ENCODE measurements at places on chromosomes 5 and 9. TPM values are rescaled to one million over a fixed set of nuclear protein-coding genes. Genes with fewer than 3 reads are reported as not detected.

Gene IFNA21
- polyA plus RNA-seq = not detected

Gene APBA1
- 0.27 TPM for polyA plus RNA-seq

DNA sequence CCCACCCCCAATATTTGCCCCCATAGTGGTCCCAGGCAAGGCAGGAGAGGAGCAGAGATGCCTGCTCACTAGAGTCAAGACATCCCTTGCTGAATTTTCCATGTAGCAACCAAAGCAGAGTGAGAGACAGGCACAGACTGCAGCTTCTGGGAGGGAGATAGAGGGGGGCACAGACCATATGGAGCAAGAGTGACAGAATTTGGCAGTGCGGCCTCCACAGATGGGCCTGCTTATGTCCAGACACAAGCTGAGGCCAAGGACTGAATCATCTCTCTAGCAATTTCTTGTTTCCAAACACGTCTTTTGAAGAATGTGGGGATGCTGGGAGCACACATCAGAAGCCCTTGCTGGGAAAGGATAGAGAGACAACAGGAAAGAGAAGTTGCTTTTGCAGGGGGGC lies 53.0 kb upstream of the ALDH1B1 start:
- no peak for DNase-seq

- no peak for DNase-seq
Measured at GRCh38 chr9:26535151-26535550, 357.5 kb downstream of the CAAP1 start.

DNA sequence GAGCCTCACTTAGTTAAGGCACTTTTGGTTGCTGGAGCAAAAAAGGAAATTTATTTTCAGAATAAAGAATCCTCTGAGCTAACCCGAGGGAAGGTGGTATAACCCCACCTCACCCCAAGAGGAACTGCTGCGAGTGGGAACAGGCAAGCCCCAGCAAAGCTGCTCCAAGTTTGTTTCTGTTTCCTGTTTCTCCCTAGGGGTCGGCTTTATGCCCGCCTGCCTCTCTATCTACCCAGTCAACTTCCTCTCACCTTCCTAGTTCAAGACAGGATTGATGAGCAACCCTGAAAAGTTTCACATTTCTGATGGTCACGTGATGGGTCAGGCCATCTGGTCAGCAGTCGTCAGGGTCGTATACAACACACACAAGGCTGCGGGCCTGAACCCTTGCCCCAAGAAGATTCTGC lies 31.1 kb downstream of the TRIO start:
- DNase-seq = peak; percentile 42

DNA sequence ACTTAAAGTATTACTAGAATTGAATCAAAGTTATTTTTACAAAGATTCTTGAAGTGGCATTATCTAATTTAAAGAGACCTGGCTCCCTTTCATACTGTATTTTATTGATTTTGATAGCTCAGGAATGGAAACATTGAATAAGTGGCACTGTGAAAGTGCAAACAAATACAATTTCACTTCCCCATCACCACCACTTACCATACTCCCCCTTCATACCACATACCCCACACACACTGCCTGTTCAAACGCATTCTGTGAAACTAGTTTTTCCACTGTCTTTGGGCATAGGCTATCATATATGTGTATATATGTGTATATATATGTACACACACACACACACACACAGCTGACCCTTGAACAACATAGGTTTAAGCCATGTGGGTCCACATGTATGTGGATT lies 62.1 kb upstream of the ATG10 start:
- no peak for DNase-seq

GRCh38 chr9:89525446-89526374 lies 27.8 kb upstream of the SEMA4D start:
- DNase-seq = peak; percentile 70

- DNase-seq = no peak
Measured at GRCh38 chr5:6585168-6585567, 47.7 kb downstream of the NSUN2 start.

GRCh38 chr9:87898151-87898550 lies 15.5 kb downstream of the SPATA31E1 start:
- DNase-seq = no peak

DNA sequence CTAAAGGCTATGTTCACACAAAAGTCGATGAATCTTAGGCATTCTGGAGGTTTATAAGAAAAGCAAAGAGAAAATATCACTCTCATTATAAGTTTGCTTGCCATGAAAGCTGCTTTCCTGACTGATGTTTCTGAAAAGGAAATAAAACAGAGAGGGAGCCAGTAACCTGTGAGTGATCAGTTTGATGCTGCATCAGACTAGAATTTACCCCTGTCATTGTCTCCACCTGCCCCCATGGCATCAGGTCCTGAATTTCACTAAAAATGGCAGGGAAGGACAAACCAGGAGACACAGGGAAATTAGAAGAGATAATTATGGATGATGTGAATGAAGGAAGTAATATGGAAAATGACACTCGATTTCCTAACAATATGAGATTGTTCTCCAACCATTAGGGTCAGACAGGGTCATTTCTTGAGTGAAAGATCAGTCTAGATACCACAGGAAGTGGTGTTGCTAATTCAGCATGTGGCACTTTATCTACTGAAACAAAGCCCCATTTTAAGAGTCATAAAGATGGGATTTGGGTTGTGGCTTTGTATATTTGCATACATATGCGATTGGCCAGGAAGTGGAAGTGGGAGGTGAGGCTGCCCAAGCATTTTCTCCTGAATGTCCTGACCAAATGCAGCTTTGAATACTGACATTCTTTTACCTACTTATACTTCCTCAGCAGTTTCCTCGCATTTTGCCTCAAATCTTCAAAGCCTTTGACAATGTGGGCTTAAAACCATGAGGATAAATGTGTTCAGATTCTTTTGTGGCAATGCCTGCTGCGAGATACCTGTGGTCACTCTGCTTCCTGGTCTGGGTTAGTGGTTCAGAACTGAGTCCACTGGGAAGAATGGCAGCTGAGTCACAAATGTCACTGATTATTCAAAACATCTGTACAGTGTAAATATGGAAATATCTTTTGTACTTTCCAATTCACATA lies 29.7 kb downstream of the MEGF10 start:
- DNase-seq = peak; percentile 9

DNA sequence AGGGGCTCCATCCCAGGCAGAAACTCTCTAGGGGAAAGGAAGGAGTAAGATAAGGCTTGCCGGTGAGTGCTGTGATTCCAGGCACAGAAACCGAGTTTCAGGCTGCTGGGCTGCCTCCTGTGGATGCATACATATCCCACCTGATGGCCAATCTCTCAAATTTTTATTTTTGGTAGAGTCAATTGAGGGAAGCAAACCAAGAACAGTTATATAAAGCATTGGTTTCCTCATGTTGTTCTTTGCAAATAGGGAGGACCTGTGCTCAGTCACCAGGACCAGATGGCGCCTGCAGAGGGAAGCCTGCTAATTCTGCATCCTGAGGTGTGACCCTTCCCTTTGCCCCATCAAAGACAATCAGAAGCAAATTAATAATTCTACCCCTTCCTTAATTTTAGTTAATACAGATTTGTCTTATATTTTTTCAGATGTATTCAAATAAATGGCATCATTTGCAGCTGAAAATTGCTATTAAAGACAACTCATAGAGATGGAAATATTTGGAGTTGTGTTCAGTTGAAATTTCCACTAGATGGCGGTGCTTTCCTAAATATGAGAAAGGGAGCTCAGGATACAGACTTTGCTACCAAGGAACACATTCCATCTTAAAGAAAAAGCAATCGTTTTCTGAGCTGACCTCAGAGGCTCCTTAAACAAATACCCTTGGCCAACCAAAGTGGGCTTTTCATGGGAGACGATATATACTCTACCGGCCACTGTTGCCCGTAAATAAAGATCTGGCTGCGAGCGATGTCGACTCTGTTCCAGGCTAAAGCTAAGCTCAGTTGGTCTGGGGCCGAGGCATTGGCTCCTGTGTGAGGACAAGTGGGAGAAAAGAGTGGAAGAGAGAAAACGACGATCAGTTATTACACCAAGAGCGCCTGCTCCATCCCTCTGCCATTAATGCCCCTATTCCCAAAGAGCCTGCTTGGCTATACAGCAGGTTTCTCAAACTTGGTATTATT lies 225.7 kb upstream of the KLF9 start:
- peak; percentile 55 for DNase-seq

DNA sequence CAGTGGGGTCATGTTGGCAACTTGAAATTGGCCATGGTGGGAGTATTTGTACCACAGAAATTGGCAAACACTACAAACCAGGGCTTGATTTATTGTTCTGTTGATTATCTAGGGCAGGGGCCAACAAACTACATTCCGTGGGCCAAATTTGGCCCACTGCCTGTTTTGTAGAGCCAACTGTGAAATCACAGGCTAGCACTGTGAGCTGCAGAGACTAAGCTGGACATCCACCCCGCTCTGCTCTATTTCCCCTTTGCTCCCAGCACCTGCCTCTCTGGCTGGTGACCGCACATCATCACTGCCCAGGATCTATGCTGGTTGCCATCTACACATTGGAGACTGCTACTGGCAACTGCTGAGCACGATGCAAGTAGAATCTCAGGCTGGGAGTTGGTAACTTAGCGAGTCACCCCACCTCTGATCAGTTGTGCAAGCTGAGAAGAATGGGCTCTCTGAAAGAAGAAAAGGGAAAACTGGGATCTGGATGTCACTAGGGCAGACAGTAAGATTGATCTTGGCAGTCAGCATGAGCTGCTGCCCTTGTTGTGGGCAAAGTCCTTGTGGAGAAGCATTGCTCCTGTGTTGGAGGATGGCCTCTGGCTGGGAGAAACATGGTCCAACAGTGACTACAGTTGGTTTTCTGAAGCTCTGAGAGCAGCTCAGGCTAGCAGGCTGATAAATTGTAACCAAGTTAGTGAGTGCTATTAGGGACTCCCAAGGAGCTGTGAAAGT lies 144.7 kb upstream of the RAD23B start:
- no peak for DNase-seq

- no peak for DNase-seq
Measured at GRCh38 chr5:308672-309271, 12.7 kb upstream of the AHRR start.

- no peak for DNase-seq
Measured at GRCh38 chr5:179346401-179346800, 1.1 kb upstream of the ADAMTS2 start.

GRCh38 chr9:130609163-130609562 lies 29.8 kb downstream of the FUBP3 start:
- no peak for DNase-seq

- DNase-seq = no peak
Measured at GRCh38 chr9:28503573-28503972, 930.3 kb upstream of the C9orf72 start.

All from small intestine (tissue), 16 donors.